ENCODE measurements at places on chromosomes 2 and 18. TPM values are rescaled to one million over a fixed set of nuclear protein-coding genes. Genes with fewer than 3 reads are reported as not detected.
A peak's percentile ranks its signal among the peaks of the same experiment; 100 is the strongest.

DNA sequence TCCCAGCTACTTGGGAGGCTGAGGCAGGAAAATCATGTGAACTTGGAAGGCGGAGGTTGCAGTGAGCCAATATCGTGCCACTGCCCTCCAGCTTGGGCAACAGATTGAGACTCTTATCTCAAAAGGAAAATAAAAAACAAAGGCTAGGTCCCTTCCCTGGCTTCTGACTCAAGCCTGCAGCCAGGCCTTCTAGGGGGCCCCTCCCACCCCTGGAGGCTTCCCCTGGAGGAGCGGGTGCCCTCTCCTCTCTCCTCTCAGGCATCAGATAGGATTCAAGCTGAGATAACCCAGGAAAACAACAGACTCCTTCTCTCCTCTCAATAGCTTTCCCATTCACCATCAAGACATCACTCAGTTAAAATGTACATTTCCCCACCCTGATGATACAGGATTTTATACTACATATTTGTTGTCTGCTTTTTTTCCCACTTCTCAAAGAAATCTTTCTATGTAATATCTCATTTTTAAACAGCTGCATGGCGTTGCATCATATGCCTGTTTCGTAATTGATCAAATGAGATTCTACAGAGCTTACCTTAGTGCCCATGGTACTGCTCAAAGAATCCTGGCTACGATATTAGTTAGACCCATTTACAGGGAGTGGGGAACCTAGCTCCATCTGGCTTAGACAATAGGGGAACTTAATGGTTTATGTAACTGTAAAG, 20.6 kb upstream of the C2orf72 start:
- DNase-seq: no peak

Gene MATN3
- not detected for polyA plus RNA-seq

DNA sequence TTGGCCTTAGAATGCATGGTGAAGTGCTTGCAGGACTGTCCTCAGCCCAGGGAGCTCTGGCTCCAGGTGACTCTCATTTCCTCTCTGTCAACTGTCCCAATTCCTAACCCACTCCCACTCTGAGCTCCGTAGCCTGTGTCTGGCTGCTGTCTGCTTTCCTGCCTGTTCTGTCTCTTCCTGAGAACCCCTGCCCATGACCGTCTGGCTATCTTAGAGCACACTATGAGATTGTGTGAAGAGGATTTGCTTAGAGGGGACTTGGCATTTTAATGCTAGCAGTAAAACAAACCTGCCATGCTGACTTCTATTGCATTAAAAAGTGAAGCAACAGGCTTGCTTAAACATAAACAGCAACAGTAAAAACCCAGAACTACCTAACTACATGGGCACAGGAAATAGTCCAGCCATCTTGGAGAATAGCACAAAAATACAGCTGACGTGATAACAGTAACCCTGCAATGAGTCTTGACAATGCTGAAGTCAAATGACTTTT, 234.7 kb downstream of the PRKCE start:
- DNase-seq: no peak

Gene UGT1A5
- polyA plus RNA-seq: 0.48 TPM

- DNase-seq: no peak
Observed at GRCh38 chr2:515441-516127, 161.6 kb downstream of the TMEM18 start.

GRCh38 chr18:13435586-13436333, 217.2 kb downstream of the LDLRAD4 start:
- no peak for DNase-seq

DNA sequence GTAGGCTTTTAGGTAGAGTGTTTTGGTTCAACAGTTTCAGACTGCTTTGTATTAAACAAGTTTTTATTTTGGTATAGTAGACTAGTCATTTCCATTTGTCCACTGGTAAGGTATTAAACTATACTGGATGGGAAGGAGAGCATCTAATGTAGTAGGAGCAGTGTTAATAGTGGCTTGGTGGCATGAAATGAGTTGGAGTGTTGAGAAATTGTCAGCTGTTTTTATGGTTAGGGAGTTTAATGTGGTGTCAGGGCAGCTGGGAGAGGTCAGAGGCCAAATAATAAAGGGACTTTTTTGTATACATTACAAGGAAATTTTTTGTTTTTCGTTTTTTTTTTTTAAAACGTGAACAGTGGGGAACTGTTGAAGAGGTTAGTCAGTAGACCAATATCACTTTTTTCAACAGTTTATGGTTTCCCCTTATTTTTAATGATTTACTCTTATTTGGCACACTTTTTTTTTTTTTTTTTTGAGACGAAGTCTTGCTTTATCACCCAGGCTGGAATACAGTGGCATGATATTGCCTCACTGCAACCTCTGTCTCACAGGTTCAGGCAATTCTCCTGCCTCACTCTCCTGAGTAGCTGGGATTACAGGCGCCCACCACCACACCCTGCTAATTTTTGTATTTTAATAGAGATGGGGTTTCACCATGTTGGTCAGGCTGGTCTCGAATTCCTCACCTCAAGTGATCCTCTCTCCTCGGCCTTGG, 21.2 kb downstream of the ACTR3 start:
- DNase-seq: no peak

DNA sequence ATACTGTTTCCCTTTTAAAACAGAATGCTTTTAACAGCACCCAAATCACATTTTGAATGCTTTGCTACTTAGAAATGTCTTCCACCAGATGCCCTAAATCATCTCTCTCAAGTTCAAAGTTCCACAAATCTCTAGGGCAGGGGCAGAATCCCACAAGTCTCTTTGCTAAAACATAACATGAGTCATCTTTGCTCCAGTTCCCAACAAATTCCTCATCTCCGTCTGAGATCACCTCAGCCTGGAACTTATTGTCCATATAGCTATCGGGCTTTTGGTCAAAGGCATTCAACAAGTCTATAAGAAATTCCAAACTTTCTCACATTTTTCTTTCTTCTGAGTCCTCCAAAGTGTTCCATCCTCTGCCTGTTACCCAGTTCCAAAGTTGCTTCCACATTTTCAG, 1374.5 kb upstream of the NXPH2 start:
- DNase-seq: no peak

Gene PRSS56
- not detected for polyA plus RNA-seq

GRCh38 chr2:23069923-23070322, 315.1 kb upstream of the KLHL29 start:
- no peak for DNase-seq

Gene HJURP
- polyA plus RNA-seq: 10.6 TPM

DNA sequence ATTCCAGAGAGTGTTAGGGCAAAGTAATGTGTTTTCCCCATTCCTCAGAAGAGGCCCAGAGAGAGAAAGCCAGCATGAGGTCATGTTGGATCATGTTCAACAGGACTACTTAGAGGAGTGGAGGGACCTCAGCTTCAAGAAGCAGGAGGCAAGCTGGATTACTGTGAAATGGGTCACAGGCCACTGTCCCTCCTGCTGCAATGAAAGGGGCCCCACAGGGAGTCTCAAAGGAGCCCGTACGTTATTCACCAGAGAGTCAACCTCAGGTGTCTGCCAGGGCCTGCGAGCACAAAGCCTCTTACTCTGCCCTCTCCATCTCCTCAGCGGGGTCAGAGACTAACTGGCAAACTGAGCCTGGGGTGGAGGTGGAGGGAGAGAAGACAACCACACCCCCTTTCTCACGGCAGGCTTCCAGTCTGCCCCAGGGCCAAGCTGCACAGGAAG, 27.2 kb upstream of the ACYP2 start:
- DNase-seq: peak; percentile 17

Gene ANKRD30B
- polyA plus RNA-seq: 0.22 TPM

Gene MDH1B
- 0.72 TPM for polyA plus RNA-seq

DNA sequence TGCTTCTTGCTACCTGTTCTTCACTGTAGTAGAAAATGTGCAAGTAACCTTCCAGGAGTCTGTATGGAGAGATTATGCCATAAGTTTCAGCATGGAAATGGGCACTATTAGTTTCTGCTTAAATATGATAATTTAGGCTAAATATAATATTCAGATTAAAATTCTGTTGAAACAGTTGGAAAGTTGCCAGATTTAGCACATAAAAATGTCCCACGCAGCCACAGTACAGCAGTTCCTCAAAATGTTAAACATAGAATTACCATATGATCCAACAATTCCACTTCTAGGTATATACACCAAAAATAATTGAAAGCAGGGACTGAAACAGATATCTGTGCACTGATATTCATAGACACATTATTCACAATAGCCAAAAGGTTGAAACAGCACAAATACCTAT, 121.2 kb downstream of the NRP2 start:
- no peak for DNase-seq

Gene LRATD1
- polyA plus RNA-seq: 33.2 TPM

GRCh38 chr2:46643493-46643892, 164.1 kb downstream of the TMEM247 start:
- DNase-seq: no peak

DNA sequence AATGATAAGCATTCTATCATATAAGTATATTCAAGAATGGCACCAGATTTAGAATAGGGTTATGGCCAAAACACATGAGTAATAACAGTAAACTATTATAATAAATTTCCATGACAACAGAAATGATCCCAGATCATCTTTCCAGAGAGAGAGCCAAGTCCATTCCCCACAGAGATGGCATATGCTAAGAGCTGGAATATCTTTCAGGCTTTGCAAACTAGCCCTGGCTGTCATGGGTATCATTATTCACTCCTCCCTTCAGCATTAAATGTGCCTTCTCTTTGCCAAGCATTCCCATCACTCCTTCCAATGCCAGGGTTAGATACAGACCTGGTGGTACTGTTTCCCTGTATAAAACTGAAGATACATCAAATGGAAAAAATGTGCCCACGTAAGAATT, 10.9 kb downstream of the FEZ2 start:
- no peak for DNase-seq

Gene UGT1A8
- 3.3 TPM for polyA plus RNA-seq

DNA sequence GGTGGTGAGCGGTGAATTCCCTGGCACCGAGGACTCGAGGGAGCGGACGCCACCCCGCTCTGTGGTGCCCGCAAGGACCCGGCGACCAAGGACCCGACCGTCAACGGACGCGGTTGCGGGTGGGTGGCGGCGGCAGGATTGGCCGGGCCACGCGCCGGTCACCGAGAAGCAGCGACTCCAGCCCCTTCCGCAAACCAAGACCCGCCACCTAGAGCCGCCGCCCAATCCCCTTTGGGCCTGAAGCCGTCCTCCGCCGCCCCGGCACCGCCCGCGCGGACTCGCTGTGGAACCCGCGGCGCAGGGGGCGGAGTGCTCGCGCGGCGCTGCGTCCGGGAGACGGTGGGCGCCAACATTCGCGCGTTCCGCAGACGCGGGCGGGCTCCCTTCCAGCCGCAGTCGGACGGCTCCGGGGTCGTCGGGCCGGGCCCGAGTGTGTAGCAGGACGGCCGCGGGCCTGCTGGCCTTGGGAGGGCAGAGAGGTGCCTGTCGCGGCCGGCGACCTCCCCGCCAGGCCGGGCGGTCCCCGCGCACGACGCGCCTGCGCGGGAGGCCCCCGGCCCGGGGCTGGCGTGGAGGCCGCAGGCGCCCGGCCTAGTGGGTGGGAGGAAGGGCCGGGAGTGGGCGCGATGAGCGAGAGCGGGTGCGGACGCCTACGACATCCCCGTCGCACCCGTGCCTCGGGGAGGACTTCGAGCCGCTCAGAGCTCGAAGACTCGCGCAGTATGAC, at the start of the genes FAM228B and PFN4:
Gene FAM228B, plus strand, starts transcription at position 275 of the 727 bp plus-strand sequence. CDS start 893 bp downstream, outside the sequence.
Gene PFN4, minus strand, starts transcription at position 140 of the 727 bp plus-strand sequence. CDS start 799 bp downstream, outside the sequence.
- DNase-seq: peak; percentile 92

Gene HNMT
- 22.8 TPM for polyA plus RNA-seq

Gene RPRM
- polyA plus RNA-seq: not detected

Gene LHCGR
- not detected for polyA plus RNA-seq

DNA sequence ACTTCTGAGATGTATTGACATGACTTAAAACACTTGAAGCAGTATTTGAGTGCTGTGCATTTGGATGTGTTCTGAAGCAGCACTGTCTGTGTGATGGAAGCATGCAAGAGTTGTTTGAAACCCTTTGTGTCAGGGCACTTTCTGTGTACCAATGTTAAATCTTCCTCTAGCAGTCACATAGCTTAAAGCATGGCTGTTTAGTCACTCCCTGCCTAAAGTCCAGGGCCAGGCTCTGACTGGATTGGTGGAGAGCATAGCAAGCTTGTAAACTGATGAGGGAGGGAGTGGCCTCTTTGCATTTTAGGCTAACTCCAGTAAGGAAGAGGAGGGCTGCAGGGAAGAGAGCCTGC, 73.5 kb downstream of the MYO1B start:
- peak; percentile 94 for DNase-seq

DNA sequence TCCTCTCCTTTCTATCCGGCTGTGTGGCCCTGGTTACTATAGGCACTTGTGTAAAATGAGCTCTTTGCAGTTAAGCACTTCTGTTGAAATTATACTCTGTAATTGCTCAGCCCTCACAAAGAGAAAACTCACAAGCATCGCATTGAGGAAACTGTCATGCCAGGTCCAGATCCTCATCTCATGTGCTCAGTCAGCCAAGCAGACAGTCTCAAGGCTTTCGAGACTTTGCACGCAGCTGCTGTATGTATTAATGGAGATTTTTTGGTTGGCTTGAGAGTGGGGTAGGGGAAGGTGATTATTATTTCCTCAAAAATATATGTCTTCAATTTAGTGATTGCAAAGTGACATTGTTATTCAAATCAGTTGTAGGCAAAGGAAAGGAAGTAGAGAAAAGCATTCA, 33.0 kb upstream of the PHLPP1 start:
- no peak for DNase-seq

DNA sequence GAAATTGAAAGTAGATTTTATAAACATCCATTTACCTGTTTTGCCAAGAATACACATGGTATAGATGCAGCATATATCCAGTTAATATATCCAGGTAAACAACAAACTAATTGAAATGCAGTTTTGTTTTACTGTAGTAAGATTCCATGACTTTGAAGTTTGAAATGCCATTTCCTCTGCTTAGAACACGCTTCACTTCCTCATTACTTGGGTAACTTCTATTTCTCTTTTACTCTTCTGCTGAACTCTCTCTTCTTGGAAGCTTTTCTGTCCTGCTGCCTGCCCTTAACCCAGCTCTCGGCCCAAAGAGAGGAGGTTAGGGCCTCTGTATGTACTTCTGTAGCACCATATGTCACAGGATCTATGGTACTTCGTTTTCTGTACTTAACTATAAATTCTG, 14.1 kb upstream of the IL1RL2 start:
- DNase-seq: no peak
